ENCODE measurements at places on chromosomes 5 and 9. TPM values are rescaled to one million over a fixed set of nuclear protein-coding genes. Genes with fewer than 3 reads are reported as not detected.
A peak's percentile ranks its signal among the peaks of the same experiment; 100 is the strongest.

- DNase-seq: no peak
These were observed 19.5 kb upstream of the RPL26L1 start for GRCh38 chr5:172939611-172940267.

GRCh38 chr5:102762095-102762534 is 7.0 kb downstream of the PAM start:
- peak; percentile 46 for DNase-seq

- DNase-seq: no peak
These were observed 511 bp downstream of the SEMA5A start for GRCh38 chr5:9545136-9545991.

DNA sequence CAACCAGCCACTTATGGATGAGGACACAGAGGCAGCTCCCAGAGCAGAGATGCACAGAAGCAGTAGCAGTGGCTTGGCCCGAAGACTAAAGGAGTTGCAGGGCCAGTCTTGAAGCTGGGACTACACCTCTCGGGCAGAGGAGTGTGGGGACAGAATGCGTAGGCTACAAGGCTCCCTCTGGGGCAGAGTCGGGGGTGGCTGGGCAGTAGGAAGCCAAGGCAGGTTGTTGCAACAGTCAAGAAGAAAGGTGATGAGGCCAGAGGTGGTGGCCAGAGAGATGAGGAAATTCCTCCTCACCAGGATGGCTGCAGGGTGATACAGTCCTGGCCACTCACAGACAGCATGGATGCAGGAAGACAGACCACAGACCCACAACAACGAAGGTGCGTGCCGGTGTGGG is 4.9 kb upstream of the N4BP3 start:
- no peak for DNase-seq

DNA sequence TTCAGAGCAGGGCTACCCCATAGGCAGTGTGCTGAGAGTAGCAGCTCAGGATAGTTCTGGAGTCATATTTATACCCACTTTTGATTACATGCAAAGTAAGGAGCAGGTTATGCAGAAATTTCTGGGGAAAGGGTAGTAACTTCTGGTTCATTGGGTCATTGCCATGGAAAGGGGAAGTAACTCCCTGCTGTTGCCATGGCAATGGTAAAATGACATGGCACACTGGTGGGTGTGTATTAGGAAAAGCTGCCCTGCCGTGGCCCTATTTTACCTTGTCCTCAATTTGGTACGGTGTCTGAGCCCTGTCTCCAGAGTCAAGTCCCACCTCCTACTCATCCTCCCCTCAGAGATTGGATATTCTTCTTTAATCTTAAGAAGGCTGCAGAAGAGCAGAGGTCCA is 526.7 kb upstream of the TYRP1 start:
- no peak for DNase-seq

TMEM171 gene
- total RNA-seq: 4.5 TPM

DPP7 gene
- 44.8 TPM for total RNA-seq

TRAPPC13 gene
- total RNA-seq: 17.4 TPM
